ENCODE measurements at places on chromosomes 5 and 9. TPM values are rescaled to one million over a fixed set of nuclear protein-coding genes. Genes with fewer than 3 reads are reported as not detected.

ADAMTS19 gene
- 15.2 TPM for total RNA-seq

PCDHA11 gene
- total RNA-seq: 22.8 TPM

SMIM33 gene
- not detected for total RNA-seq

GPR150 gene
- total RNA-seq: 0.23 TPM

WNK2 gene
- 30.7 TPM for total RNA-seq

All from diencephalon (tissue), 1 donor.